ENCODE measurements at places on chromosomes 2 and 18.

GRCh38 chr18:37277804-37278203 is 287.8 kb downstream of the CELF4 start:
- no peaks in the 10 kb centered on the region for H3K4me1 ChIP-seq
- no peaks in the 10 kb centered on the region for H3K27me3 ChIP-seq
- no peak for DNase-seq
- H3K4me3 ChIP-seq: no peak overlapping the region
- no peaks in the 10 kb centered on the region for H3K36me3 ChIP-seq

- no peak for DNase-seq
- H3K36me3 ChIP-seq: no peaks in the 10 kb centered on the region
- H3K27ac ChIP-seq: no peak overlapping the region
- H3K4me1 ChIP-seq: no peaks in the 10 kb centered on the region
- no peaks in the 10 kb centered on the region for H3K27me3 ChIP-seq
- no peak overlapping the region for H3K4me3 ChIP-seq
These were observed 62.7 kb downstream of the CYP1B1 start for GRCh38 chr2:38013158-38013752.

DNA sequence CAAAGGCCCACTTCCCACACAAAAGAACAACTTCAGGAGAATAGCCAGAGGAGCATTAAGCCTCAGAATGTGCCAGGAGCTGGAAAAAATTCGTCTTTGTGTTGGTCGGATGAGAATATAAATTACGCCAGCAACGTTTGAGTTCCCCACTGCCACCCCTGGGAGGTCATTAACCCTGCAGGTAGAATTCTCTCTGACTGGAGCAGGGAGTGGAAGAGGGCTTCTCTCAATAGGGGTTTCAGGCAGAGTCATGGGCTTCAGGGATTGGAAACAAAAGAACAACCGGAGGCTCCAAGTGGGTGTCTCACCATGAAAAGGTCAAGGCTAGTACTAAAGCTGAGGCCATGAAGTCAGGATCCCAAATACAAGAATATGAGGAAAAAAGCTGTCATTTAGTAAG is 69.0 kb upstream of the DDX18 start:
- peaks cover 11% of the 10 kb centered on the region for H3K4me1 ChIP-seq
- H3K36me3 ChIP-seq: no peaks in the 10 kb centered on the region
- no peaks in the 10 kb centered on the region for H3K27me3 ChIP-seq

GRCh38 chr18:56580026-56580425 is 58.4 kb downstream of the TXNL1 start:
- no peak overlapping the region for H3K4me3 ChIP-seq
- peaks cover 3% of the 10 kb centered on the region for H3K4me1 ChIP-seq
- no peak overlapping the region for H3K27ac ChIP-seq
- no peaks in the 10 kb centered on the region for H3K36me3 ChIP-seq

DNA sequence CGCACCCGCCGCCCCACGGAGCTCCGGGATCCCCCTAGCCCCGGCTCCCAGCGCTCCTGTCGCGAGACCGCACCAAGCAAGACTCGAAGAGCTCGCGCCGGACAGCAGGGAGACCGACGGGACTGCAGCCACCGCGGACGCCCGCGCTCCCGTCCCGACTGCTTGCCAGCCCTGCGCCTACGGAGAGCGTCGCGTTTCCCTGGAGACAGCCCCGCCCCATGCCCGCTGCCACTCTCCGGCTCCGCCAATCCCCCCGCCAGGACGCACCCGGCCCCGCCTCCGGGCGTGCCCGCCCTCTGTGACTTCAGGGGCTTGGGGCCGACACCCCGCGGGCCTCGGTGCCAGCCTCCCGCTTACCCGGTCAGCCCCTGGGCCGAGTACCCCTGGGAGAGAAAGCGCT is at the start of gene ANKMY1:
TSS of gene ANKMY1 (minus strand) at position 181 of the 400 bp plus-strand sequence. CDS start 653 bp downstream, outside the sequence.
- peaks cover 11% of the 10 kb centered on the region for H3K27me3 ChIP-seq
- peaks cover 47% of the 10 kb centered on the region for H3K36me3 ChIP-seq
- no peak within 1 kb of the TSS for H3K27ac ChIP-seq
- peak; percentile 78 for DNase-seq

GRCh38 chr18:6949800-6950586 is 167.6 kb downstream of the LAMA1 start:
- peaks cover 2% of the 10 kb centered on the region for H3K4me1 ChIP-seq
- DNase-seq: no peak
- no peak overlapping the region for H3K4me3 ChIP-seq
- no peaks in the 10 kb centered on the region for H3K27me3 ChIP-seq
- no peak overlapping the region for H3K27ac ChIP-seq

DNA sequence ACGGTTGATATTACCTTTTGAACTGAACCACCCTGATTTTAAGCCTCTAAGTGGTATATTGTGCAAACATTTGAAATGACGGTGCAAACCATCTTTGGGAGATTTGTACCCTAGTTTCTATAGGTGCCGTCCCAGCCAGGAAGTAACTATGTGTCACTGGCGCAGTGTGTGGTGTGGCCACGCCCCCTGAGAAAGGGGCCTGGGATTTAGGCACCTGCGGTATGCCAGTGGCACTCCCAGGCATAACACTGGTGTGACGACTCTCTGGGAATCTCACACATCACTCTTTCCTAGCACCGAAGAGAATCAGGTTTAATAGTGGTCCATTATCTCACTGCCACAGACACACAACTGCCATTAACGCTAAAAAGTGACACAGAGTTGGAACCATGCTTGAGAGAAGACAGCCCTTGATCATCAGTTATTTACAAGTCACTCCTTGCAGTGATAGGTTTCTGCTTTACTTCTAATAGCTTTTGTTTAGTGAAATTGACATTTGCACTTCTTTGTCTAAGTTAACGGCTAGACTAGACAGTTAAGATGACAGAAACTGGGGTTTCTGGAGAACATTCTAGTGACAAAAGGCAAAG is 11.1 kb downstream of the AQP4 start:
- H3K4me3 ChIP-seq: peak overlapping the region; percentile 3
- no peaks in the 10 kb centered on the region for H3K27me3 ChIP-seq
- H3K27ac ChIP-seq: no peak overlapping the region
- no peak for DNase-seq
- H3K4me1 ChIP-seq: no peaks in the 10 kb centered on the region

- no peaks in the 10 kb centered on the region for H3K27me3 ChIP-seq
- H3K36me3 ChIP-seq: no peaks in the 10 kb centered on the region
- no peaks in the 10 kb centered on the region for H3K4me1 ChIP-seq
- no peak overlapping the region for H3K4me3 ChIP-seq
- no peak for DNase-seq
- no peak overlapping the region for H3K27ac ChIP-seq
These were observed 41.1 kb upstream of the VIT start for GRCh38 chr2:36655453-36655852.

- no peaks in the 10 kb centered on the region for H3K36me3 ChIP-seq
- peaks cover 30% of the 10 kb centered on the region for H3K4me1 ChIP-seq
- H3K4me3 ChIP-seq: no peak overlapping the region
- DNase-seq: peak; percentile 20
- no peak overlapping the region for H3K27ac ChIP-seq
These were observed 77.2 kb upstream of the HPCAL1 start for GRCh38 chr2:10225291-10226037.

- no peak overlapping the region for H3K27ac ChIP-seq
- H3K4me1 ChIP-seq: peaks cover 33% of the 10 kb centered on the region
- no peaks in the 10 kb centered on the region for H3K36me3 ChIP-seq
- no peaks in the 10 kb centered on the region for H3K27me3 ChIP-seq
- DNase-seq: no peak
- H3K4me3 ChIP-seq: no peak overlapping the region
These were observed 235.9 kb downstream of the KLHL29 start for GRCh38 chr2:23620841-23621341.

DNA sequence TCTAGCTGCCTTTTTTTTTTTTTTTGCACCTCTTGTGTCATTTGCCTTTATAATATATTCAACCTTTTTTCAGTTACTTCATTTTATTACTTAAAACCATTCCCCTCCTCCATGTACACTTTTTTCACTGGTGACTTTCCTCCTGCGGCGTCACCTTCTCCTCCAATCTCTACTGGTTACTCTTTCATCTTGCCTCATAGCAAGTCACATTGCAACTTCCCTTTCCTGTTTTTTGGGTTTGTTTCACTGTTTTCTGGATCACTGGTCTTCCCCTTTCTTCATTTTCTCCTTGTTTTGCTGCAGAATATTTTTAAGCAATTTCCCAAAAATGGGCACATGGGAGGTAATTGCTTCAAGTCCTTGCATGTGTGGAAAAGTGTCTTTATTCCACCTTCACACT is 37.7 kb upstream of the GPR155 start:
- no peaks in the 10 kb centered on the region for H3K36me3 ChIP-seq
- no peak for DNase-seq
- peaks cover 2% of the 10 kb centered on the region for H3K27me3 ChIP-seq
- H3K4me3 ChIP-seq: no peak overlapping the region
- no peak overlapping the region for H3K27ac ChIP-seq

- H3K27me3 ChIP-seq: no peaks in the 10 kb centered on the region
- DNase-seq: no peak
- no peak overlapping the region for H3K27ac ChIP-seq
- H3K4me3 ChIP-seq: no peak overlapping the region
- no peaks in the 10 kb centered on the region for H3K4me1 ChIP-seq
- no peaks in the 10 kb centered on the region for H3K36me3 ChIP-seq
These were observed 344.7 kb downstream of the HRH4 start for GRCh38 chr18:24805156-24805555.

- H3K4me1 ChIP-seq: no peaks in the 10 kb centered on the region
- no peak for DNase-seq
- H3K36me3 ChIP-seq: no peaks in the 10 kb centered on the region
- no peak overlapping the region for H3K4me3 ChIP-seq
- no peak overlapping the region for H3K27ac ChIP-seq
These were observed 11.7 kb downstream of the ALLC start for GRCh38 chr2:3669656-3670055.

- DNase-seq: no peak
- no peak overlapping the region for H3K4me3 ChIP-seq
- H3K27ac ChIP-seq: no peak overlapping the region
- H3K4me1 ChIP-seq: no peaks in the 10 kb centered on the region
- no peaks in the 10 kb centered on the region for H3K27me3 ChIP-seq
These were observed 222.9 kb downstream of the STK39 start for GRCh38 chr2:168024459-168024858.

DNA sequence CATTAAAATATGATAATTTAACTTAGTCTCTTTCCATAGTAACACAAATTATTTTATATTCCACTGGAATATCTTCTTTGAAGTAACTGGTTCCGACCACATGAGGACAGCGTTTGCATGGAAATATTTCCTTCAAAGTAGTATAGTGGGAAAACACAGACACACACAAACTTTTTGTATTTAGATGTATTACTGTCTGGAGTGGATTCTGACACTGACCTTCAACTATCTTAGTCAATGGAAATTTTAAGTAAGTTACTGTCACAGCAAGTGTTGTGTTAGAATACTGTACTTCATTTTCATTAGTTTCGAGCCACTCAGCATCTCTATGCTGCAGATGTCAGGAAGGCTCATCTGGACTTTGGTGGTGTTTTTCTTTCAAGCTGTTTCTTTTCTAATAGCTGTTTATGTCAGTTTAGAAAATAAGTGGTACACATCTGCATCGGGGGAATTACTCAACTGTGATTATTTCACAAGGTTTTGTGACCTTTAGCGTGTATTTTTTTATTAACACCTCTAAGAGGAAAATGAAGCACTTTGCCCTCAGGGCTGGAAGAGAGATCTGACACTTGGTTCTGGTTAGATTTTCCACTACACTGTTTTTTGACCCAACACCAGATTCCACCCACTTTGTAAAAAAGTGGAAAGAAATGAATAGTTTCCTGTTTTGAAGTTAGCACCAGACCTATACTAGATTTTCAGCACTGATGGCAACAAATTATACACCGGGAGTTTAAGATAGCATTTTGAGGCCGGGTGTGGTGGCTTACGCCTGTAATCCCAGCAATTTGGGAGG is 18.9 kb upstream of the THOC1 start:
- no peak for DNase-seq
- no peak overlapping the region for H3K27ac ChIP-seq
- H3K4me1 ChIP-seq: no peaks in the 10 kb centered on the region
- H3K4me3 ChIP-seq: no peak overlapping the region
- H3K36me3 ChIP-seq: no peaks in the 10 kb centered on the region

DNA sequence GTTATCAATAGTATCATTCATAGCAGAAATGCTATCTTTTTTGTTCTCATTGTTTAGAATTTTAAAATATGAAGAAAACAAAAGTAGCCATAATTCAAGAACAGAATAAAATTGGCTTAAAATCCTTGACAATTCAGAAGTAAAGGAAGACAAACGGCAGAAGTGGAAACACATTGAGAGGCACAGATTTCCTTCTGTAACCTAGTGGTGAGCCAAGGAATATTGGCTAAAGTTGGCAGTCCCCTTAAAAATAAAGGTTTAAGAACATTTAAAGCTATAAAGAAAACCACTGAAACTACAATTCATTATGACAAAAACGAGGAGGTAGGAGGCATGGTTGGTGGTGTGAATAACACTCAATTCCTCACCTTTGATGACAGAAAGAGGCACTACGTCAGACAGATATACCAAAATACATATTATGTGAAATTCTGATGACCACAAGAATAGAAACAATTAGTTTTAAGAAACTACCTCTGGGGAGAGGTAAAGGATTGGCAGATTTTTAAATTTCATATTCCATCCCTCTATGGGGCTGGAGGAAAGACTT is 42.3 kb downstream of the SFT2D3 start:
- no peak overlapping the region for H3K27ac ChIP-seq
- no peak overlapping the region for H3K4me3 ChIP-seq
- DNase-seq: no peak
- H3K4me1 ChIP-seq: no peaks in the 10 kb centered on the region
- H3K36me3 ChIP-seq: peaks cover 2% of the 10 kb centered on the region
- no peaks in the 10 kb centered on the region for H3K27me3 ChIP-seq

DNA sequence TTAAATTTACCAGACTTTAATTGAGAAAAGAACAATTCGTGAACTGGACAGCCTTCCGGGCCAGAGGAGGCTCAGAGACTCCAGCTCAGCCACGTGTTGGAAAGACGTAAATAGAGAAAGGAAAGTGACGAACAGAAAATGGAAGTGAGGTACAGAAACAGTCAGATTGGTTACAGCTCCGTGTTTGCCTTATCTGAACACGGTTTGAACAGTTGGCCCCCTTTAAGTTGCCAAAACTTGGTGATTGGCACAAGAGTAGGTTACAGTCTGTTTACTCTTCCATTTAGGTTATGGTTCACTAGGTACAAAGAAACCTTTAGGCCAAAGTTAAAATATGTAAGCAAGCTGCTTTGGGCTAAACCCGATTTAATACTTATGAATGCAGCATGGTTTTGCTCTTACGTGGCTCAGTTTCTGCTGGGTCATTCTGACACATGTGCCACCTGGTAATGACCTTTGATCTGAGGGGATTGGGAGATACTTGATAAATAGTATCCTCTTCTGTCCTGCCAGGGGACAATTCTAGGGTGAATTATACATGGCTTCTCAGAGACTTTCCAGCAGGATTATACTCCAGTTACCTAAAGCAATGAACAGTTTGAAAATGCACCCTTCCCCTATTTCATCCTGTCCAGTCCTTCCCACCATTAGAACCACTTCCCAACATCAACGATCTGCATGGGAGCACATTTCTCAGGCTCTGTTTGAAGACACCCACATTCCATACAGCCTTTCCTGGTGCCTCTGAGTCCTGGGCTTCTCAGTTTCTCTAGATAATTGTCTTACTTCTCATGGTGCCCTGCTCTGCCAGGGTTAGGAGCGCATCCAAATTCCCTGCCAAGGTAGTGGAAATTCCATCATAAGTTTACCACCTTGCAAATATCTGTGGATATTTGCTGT is 65.1 kb upstream of the TGIF1 start:
- H3K27ac ChIP-seq: no peak overlapping the region
- no peaks in the 10 kb centered on the region for H3K4me1 ChIP-seq
- H3K4me3 ChIP-seq: no peak overlapping the region
- DNase-seq: no peak
- no peaks in the 10 kb centered on the region for H3K36me3 ChIP-seq
- no peaks in the 10 kb centered on the region for H3K27me3 ChIP-seq
